ENCODE measurements at places on chromosomes 6 and 20.

GRCh38 chr20:31684153-31685015 is 38.3 kb downstream of the BCL2L1 start:
- DNase-seq: no peak

DNA sequence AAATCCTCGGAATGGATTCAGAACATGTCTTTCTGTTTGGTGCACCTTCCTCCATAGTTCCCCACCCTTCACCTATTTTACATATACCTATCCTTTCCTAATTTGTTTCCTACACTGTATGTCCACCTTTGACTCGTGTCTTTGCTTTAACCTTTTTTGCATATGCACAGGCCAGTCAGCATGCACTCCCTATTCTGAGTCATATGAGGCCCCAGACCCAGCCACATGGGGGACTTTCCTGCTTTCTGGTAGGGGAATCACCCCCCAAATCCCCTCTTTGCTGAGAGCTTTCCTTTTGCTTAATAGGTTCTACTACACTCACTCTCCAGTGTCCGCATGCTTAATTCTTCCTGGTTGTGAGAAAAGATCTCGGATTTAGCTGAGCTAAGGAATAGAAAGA is 393.8 kb upstream of the IMPG1 start:
- no peak for DNase-seq

GRCh38 chr6:159533016-159533415 is 160.0 kb downstream of the SOD2 start:
- no peak for DNase-seq

DNA sequence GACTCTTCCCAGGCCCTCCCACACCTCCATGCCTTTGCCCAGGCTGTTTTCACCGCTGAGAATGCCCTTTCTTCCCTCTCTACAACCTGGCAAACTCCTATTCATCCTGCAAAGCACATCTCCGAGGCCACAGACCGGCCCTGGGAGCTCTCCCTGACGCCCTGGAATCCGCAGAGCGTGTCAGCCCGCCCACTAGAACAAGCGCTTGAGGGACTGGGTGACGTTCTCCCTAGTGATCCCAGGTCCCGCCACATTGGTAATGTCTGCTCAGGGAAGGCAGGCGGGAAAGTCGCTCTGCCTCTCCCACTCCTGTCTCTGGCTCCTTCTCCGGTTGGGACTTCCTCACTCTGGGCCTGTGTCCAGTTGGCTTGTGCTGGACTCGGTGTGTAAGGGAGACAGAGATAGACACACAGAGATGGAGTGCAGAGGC is 61.6 kb downstream of the SRC start:
- DNase-seq: no peak

- no peak for DNase-seq
These were observed 244.7 kb upstream of the PRND start for GRCh38 chr20:4476903-4477500.

DNA sequence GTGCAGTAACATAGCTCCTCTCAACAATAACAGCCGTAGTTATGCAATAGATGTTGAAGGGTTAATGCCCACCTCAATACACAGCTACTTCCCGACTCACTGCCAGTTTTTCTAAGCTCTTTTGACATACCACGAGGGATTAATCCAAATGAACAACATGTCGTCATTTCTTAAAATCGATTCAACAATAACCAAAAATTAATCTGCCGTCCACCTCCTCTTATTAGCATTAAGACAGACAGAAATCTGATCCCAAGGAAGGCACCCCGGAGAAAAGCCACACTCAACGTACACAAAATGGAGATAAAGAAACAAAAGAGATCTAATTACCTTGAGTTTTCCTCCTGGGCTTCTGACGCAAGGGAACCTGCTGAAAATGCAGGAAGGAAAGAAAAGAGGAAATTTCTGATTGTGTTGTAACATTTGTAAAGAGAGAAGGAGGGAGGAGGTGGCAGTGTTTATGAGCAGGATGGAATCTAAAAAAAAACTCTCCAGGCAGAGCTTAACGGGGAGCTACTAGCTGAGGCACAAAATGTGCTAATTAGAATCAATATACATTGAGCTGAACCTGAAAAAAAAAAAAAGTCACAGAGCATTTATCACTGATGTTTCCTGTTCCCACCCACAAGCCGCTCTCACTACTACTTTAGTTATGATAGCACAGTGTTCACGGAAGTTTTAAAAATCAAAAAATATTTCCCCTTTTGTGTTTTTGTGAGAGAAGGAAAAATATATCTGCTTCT is 109.3 kb downstream of the IPCEF1 start:
- no peak for DNase-seq

GRCh38 chr6:70620746-70621145 is 46.9 kb upstream of the SMAP1 start:
- no peak for DNase-seq

DNA sequence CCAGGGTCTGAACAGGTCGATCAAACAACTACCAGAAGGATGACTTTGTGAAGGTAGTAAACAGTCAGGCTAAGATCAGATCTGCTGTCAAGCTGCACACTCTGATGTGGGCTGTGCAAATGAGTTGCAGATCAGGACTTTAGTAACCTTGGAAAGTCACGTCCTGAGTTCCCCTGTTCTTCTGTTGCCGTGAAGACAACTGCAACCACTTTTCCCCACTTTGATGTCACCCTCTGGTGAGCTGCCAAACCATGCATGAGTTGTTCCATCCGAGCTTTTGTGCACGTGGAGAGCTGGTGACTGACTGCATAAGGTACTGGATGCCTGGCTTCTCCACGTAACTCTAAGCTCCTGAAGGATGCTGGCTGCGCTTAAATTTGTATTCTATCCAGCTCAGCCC is 111.0 kb downstream of the CD83 start:
- DNase-seq: no peak

DNA sequence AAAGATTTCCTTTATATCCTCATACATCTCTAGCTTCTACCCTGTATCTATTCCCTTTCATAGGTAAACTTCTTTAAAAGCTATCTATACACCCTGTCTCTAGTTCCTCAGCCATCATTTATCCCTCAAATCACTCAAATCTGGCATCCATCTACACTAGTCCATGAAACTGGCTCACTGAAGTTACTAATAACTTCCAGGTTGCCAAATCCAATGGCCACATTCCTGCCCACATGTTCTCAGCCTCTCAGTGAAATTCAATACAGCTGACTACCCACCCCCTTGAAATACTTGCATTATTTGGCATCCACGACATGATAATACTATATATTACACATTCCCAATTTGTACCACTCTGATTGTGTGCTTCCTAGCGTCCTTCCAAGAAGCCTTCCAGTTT is 8.7 kb downstream of the REPS1 start:
- DNase-seq: no peak

DNA sequence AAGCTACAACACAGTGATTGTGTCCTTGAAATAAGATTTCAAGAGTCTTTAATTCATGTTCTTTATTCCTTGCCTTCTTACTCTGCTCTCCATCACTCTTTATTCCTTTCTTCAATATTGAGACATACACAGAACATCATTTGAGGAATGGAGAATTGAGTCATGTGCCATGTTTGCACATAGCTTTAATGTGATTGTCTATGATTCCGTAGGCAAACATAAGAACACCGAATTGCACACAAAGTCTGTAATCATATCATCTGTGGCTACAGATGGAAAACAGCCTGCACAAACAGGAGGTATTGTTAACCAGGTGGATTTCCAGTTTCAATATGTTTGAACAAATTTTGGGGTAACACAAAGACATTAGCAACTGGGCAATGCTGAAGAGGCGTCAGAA is 571.6 kb upstream of the GJE1 start:
- no peak for DNase-seq

GRCh38 chr6:109874621-109875020 is 103.5 kb upstream of the GPR6 start:
- DNase-seq: no peak

- no peak for DNase-seq
These were observed 15.5 kb upstream of the ZFP57 start for GRCh38 chr6:29696147-29697125.

GRCh38 chr20:440636-441035 is 21.7 kb downstream of the TBC1D20 start:
- DNase-seq: no peak

DNA sequence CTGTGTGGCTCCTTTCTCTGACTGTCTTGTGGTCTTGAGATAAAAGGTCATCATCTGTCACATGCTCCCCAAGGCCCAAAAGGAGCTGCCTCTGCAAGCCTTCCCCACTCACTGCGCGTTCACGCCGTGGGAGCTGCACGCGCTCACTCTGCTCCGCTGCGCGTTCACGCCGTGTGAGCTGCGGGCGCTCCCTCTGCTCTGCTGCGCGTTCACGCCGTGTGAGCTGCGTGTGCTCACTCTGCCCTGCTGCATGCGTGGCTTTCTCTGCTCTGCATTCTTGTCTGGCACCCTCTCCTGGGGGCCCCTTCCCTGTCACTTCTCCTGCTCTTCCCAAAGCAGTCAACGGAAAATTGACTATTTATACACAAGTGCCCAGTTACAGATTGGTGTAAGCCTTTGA is 42.5 kb downstream of the PSMB1 start:
- DNase-seq: no peak

- no peak for DNase-seq
These were observed 109.8 kb upstream of the MAN1A1 start for GRCh38 chr6:119459207-119459974.

DNA sequence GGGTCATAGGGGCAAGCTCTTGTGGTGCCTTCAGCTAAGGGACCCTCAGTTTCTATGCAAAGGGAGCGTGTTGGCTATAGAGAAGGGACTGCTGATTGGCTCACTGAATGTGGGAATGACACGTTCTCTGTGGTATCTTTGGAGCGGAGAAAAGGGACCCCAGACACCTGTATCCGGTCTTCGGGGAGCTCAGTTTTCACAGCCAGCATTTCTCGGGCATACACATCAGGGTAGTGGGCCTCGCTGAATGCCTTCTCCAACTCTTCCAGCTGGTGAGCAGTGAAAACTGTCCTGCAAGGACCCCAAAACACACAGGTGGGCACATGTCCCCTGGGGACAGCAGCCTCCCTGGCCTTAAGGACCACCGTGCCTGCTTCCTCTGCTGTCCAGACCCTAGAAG is 3.3 kb downstream of the VSX1 start:
- no peak for DNase-seq

DNA sequence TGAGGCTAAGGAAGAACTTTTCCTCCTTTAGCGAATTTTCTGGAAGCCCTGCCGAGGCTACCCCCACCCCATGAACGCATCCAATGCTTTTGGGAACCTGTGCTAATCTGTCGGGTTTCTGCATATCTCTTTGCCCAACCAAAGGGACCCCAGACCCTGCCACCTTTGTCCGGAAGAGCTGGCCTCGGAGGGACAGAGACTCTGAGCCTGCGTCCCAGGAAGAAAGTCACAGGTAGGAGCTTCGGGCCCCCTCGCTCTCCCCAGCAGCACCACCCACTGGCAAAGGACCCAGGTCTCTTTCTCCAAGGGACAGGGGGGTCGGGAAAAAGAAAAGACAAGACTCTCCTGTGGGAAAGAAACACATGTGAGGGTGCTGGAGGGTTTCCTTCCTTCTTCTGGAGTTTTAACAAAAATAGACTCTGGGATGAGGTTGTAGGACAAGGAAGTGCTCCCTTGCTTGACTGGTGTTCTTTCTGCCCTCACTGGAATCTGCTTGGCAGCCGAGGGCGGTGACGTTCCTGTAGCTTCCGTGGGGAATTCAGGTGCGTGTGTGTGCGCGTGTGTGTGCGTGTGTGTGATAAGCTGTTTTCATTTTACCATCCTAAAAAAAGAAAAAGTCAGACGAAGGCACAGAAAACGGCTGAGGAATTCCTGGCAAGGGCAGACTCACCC is 16.3 kb upstream of the FOXC1 start:
- peak; percentile 6 for DNase-seq

DNA sequence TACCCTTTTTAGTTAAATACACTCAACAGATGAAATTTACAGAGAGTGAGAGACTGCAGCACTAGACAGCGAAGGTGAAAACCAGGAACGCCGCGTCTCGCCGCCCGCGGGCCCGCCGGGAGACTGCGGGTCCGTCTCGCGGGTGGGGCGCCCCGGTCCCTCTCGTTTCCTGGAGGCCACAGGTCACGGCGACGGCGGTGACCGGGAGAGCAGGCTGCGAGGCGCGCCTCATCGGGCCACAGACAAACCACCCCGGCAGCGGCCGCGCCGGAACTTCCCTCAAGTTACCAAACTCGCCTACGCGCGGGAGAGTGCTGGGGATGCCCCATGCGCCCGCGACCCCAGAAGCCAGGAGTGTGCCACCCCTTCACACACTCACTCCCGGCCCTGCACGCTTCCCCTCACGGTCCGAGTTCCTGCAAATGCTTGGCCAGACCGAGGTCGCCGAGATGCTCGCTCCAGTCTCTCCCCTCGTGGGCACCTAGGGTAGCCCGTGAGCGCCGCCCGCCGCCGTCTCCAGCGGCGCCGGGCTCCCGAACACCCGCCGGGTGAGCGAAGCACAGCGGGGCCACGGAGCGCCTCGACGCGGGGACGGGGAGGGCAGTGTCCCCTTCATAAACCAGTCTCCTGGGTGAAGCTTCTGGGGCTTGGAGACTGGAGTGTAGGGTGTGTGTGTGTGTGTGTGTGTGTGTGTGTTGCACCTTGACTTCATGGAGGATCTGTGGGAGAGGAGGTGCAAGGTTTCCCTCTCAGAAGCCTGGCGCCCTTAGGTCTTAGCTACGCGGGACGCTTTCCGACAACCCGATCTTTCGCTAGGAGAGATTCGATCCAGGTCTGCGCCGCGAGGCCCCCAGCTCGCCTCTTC is 1.4 kb downstream of the BACH2 start:
- DNase-seq: peak; percentile 62

DNA sequence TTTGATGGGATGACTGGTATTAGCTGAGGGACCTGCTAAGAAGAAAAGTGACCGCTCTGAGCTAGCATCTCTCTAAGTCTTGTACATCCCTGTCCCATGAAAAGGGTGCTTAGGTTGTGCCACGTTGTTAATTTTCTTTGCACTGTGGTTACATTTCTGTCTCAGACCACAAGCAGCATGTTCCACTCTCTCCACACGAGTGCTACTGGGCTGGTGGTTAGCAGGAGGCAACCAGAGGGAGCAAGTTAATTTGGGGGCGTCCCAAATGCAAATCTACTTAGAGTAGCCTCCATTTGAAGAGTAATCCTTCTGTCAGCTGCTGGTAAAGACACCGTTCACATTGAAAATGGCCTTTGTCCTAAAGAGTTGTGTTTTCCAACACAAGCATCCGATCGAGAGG is 3.4 kb upstream of the SCML4 start:
- no peak for DNase-seq

GRCh38 chr6:37826188-37826587 is 6.7 kb downstream of the ZFAND3 start:
- no peak for DNase-seq

DNA sequence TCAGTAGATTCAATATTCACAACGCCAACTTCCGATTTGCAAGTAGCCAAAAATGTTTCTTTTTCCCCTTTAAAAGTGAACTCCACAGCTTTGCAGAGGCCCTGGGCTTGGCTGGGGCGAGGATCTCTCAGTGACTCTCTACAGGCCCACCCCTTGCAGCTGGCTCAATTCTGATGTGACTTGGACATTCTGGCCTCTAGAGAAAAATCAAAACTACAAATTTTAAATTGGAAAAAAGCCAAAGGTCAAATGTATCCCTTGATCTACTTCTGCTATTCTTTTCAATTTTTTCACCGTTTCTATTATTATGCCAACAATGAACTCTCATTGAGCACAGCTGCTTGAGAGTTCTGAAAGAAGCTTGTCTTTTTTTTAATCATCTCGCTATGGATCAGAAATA is 245.9 kb upstream of the HS3ST5 start:
- no peak for DNase-seq

GRCh38 chr6:39344821-39345280 is 22.3 kb upstream of the KCNK16 start:
- no peak for DNase-seq

GRCh38 chr6:80566361-80566760 is 459.9 kb downstream of the BCKDHB start:
- no peak for DNase-seq
